Ovary (tissue), 10 donors: ENCODE measurements at places on chromosomes 11 and 22.

GRCh38 chr22:20174785-20175596 lies 24.1 kb upstream of the CCDC188 start:
- no peak for DNase-seq

- no peak for DNase-seq
These were observed 61.6 kb upstream of the PLET1 start for GRCh38 chr11:112322173-112322790.

DNA sequence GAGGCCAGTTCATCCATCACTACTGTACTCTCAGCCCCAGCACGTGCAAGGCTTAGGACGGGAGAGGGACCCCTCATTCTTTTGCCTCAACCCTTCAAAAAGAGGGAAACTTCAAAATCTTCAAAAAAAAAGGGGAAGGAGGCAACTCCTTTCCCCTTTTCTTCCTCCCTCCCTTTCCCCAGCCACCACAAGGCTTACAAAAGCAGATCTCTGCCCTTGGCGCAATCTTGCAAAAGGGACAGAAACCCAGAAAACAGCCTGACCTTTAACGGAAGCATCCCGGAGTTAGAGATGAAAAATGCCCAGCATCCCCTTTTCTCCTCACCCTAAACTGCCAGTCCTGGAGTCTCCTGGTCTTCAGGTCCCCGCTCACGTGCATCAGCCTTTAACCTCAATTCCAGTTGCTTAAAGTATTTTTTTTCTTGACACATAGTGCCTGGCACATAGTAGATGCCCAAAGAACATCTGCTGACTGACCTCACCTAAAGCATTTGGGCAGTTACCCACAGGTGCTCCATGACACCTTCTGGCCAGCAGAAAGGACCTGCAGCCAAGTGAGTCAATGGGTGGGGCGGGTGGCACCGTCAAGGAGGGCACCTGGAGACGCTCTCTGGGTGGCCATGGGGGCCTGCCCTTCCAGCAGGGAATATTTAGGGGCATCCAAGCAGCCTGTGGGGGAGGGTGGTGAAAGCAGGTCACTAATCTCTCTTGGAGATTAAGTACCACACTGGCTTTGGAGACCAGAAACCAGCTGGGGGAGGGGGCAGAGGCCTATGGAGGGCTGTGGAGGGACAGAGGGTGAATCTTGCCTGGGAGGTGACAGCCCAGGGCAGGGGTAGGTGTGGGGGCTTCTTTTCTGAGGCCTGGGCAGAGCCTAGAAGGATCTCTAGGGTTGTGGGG lies 16.3 kb downstream of the NECTIN1 start:
- DNase-seq: no peak

GRCh38 chr22:20545681-20546521 lies 38.5 kb downstream of the MED15 start:
- no peak for DNase-seq

GRCh38 chr22:46596032-46596441 lies 24.1 kb upstream of the GRAMD4 start:
- no peak for DNase-seq

GRCh38 chr11:58075781-58076180 lies 45.0 kb downstream of the OR6Q1 start:
- DNase-seq: no peak

GRCh38 chr22:42611051-42611450 lies 3.6 kb downstream of the POLDIP3 start:
- DNase-seq: no peak

- DNase-seq: no peak
These were observed 43.8 kb downstream of the KCNQ1OT1 start for GRCh38 chr11:2655834-2656622.

GRCh38 chr11:115581871-115582639 lies 77.8 kb upstream of the CADM1 start:
- DNase-seq: no peak

GRCh38 chr11:134538742-134539141 lies 126.7 kb upstream of the B3GAT1 start:
- DNase-seq: no peak

- no peak for DNase-seq
These were observed 9.4 kb downstream of the TRIM29 start for GRCh38 chr11:120128392-120129119.

GRCh38 chr11:9774591-9775397 lies 110.9 kb downstream of the SWAP70 start:
- no peak for DNase-seq

DNA sequence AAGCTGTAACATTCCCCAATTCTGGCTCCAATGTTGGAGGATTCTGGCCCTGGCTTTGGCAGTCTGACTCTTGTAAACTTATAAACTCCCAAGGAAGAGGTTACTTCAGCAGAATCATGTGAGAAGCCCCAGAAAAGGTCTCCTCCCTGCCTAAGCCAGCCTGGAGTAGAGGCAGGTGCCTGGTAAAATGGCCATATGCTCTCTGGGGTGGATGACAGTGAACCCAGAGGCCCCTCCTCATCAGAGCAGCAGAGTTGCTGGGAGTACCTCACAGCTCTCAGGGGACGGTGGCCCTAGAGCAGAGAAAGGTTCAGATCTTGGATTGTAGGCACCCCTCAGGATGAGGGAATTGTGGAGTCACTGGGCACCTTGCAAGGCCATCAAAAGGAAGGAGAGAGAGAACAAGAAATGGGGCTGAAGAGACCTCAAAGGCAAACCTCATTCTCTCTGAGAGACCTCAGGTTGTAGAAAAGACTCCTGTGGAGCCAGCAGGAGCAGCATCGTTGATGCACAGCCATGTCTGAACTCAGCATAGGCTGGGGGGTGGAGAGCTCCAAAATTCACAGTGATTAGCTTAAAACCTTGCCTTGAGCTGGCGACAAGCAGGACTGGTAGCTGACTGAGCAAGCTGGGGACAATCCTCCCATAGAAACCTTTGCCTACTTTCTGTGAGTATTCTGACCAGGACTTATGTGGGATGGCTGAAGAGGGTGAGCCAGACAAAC lies 4.9 kb upstream of the P2RY6 start:
- no peak for DNase-seq

DNA sequence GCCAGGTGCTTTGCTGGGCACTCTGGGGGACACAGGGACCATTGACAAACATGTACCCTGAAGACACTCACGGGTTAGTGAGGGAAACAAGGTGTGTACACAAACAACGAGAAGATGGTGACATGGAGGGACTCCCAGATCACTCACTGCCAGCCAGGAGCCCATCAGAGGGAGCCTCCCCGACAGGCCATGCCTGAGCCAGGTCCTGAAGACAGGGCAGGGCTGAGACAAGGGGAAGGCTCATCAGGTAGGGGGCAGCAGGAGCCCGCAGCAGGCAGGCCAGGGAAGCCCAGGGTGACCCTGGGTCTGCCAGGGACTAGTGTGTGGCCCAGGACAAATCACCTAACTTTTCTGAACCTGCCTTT lies 127.9 kb downstream of the BUD13 start:
- no peak for DNase-seq
